Lung (tissue), 17 donors: ENCODE measurements at places on chromosomes 16 and 17.

DNA sequence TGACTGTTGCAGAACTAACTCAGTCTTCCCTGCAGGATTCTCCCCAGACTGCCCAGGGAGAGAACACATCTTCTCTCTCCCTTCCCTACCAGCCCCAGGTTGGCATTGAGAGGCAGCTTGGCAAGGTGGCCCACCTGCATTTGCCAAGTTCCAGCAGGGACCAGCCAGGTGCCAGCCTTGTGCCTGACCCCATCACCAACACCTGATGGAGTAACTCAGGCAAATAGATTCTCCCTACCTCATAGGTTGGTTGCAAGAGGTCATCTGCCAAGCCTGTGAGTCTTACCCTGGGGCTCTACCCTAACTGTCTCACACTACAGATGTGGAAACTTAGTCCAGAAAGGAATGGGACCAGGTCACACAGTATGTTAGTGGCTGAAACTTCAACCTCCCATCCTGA is 20.4 kb downstream of the BEAN1 start:
- no peak for DNase-seq

- no peak for DNase-seq
Observed at GRCh38 chr16:27819881-27820610, 243.5 kb downstream of the GSG1L start.

DNA sequence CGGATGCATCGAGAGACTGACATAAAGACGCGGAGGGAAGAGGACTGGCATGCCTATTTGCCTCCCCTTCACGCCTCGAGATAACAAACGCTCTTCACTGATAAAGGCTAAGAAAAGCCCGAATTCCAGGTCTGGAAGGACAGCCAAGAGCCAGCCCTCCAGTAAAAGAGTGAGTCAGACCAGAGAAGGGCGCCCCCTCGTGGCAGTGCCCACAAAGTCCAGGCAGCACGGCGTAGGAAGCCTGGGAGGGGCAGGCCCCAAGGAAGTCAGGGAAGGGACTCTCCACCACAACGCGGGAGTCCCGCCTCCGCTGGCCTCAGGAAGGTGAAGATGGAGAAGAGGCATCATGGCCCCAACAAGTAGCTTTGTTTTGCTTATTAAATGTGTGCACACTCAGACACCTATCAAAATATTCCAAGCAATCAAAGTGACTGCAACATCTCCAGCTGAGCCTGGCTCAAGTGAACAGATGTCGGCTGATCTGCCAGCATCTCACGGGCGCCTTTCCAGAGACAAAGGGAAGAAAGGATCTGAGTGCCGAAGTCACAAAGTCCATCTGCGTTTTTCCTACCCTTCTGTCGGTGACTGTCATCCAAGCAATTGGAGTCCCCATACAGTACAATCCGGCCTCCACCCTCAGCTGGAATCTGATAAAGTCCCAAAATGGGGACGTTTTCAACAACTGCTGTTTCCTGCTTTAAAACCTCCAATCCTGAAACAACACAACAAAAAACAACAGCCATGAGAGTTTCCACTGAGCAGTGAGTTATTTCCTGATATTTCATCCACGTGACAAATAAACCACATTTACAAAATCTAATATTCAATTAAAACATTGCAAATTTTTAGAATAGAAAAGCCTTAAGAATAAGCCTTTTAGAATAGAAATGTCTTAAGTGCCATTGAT is 20.4 kb upstream of the SLC38A8 start:
- peak; percentile 75 for DNase-seq

- DNase-seq: peak; percentile 51
Observed at GRCh38 chr16:12268606-12269005, 292.1 kb downstream of the SNX29 start.

GRCh38 chr17:61323909-61324868 is 75.5 kb upstream of the TBX2 start:
- peak; percentile 50 for DNase-seq

DNA sequence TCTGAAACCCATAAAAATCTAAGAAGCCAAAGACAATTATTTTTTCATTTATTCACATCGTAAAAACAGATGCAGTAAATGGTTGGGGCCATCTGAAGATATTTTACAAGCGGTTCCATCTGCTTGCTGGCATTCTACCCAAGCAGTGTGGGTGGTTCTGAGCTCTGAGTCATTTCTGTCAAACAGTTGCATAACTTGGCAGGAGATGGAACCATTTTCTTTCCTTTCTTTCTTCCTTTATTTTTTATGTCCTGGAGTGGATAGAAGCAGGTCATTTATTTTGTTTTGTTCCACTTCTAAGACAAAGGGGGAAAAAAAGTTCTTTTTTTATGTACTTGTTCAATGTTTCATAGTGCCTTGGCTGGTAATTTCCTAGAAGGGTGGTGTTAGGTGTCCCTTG is 1151.9 kb upstream of the GOT2 start:
- DNase-seq: peak; percentile 76

DNA sequence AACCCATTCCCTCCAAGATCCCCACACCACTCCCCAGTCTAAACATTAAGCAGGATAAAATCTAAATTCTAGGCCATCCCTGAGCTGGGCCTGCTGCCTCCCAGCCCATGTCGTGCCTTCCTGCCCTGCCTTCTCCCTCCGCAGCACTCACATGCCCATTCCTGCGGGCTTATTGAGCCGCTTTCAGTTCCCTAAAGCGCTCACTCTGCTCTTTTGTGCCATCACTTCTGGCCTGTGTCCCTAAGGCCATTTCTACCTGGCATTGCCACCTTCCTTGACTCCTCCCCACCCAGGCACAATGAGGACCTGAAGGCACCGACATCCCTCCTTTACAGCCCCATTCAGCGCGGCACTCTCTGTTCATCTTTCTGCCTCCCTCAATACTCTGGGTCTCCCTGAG is 13.0 kb upstream of the RAB5C start:
- DNase-seq: no peak

DNA sequence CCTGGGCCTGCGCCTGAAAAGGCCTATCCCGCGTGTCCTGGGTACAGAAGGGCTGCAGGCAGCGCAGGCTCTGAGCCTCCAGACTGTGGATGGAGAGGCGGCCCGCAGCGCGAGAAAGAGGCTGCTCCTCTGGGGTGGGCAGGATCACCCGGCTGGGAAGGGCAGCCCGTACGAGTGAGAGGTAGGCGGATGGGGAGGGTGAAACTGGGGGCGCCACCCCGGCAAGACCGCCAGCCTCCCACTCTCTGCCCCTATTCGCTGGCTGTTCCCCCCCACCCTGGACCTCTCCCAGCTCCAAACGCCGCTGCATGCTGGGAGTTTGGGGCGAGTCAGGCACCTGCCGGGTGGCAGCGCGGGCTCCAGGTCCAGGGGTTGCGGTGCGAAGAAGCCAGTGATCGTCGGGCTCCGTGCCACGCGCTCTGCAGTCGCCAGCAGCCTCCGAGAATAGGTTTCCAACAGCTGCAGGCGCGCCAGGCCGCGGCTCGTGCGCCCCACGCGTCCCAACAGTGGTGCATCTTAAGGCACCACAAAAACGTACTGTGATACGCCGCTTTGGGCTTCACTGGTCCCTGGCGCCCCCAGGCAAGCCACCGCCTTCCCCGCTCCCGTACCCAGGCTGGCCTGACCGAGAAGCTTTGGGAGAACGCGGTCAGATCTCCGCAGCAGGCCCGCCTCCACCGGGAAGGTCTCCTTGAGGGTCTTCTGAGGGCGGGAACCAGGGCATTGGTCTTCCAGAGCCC is 1.1 kb downstream of the NOXO1 start:
- no peak for DNase-seq

- peak; percentile 37 for DNase-seq
Observed at GRCh38 chr17:68290268-68290954, 516 bp downstream of the SLC16A6 start.
